ENCODE measurements at places on chromosomes 11 and 22.

DNA sequence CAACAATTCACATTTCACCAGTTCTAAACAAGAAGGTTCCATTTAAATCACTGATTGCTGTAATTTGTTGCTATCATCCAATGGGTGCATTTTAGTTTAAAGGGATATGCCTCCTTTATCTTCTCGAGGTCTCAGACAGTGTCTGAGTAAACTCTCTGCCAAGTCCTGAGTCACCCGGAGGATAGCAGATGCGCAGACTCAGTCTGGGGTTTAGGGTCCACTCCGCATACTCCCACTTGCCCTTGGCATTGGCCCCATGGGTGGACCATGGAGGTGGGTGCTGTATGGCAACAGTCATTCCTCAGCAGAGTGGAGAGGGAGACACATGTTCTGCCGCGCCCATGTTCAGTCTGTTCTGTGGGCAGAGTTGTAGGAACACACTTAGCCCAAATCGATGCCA is 65.4 kb upstream of the CRTAM start:
- no peak for DNase-seq

- no peak for DNase-seq
Observed at GRCh38 chr22:43985532-43985931, 30.3 kb downstream of the SAMM50 start.

DNA sequence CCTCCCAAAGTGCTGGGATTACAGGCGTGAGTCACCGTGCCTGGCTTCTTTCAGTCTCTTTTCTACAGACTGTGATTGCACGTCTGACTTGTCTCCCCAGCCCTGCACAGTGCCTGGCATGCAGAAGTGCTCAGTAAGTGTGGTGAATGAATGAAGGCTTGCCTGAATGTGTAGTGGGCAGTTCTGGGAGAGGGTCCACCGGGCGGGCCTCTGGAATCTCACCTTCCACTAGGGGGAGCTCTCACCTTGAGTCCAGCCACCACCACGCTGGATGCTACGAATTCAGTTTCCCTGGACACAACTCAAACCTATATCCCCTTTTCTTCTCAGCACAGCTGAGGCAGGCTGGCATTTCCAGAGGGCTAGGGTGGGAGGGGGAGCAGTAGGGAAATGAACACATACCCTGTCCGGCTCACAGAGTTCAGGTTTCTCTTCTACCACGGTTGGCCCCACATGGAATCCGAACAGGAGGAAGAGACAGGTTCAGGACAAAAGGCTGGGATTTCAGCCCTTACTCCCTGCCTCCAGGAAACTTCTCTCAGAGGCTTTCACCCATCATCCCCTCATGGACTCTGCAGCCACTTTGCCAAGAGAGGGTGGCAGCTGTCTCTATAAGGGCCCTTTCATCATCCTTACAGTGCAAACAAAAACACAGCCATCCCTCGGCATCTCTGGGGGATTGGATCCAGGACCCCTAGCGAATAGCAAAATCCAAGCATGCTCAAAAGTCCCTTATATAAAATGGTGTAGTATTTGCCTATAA is 86.8 kb downstream of the NECTIN1 start:
- DNase-seq = peak; percentile 63

GRCh38 chr11:7531011-7531410 is 17.2 kb downstream of the PPFIBP2 start:
- no peak for DNase-seq

- DNase-seq = no peak
Observed at GRCh38 chr22:50292643-50293440, 14.6 kb downstream of the PLXNB2 start.

DNA sequence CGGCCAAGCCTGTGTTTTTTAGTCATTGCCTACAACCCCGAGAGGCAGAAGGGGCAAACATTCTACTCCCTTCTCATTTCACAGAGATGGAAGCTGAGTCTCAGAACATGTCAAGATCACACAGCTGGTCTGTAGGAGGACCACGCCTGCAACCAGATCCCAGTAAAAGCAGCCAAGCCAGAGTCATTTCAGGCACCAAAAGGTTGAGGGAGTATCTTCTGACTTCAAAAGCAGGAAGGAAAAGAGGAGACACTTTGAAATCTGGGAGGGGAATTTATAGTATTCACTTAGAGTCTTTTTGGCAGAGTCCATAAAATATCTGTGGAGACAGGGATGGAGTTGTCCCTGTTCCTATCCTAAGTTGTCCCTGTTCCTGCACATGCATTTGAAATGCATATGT is 17.9 kb upstream of the ZDHHC13 start:
- DNase-seq = no peak

DNA sequence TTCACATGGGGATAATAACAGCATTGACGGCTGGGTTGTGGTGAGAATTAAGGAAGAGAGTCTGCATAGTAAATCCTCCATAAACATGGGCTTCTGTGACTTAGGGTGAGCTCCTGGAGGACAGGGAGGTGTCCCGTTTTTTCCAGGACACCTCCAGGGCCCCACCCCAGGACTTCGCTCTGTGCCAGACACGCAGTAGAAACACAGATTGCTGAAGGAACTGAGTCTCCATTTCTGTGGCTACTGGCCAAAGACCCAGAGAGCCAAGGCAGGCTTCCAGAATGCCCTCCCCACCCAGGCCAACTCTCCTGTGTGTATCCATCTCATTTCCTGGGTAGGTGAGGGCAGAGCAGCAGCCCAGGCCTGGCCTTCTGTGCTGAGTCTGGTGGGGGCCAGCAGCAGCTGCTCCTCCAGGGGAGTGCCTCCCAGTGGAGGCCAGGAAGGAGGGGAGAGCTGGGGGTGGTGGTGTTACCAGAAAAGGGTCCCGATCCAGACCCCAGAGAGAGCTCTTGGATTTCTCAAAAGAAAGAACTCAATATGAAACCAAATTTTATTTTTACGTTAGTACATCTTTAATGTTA is 9.5 kb upstream of the RFPL3 start:
- no peak for DNase-seq

GRCh38 chr22:48258064-48258701 is 1495.7 kb downstream of the TBC1D22A start:
- no peak for DNase-seq

GRCh38 chr11:41533761-41534160 is 74.3 kb upstream of the LRRC4C start:
- no peak for DNase-seq

DNA sequence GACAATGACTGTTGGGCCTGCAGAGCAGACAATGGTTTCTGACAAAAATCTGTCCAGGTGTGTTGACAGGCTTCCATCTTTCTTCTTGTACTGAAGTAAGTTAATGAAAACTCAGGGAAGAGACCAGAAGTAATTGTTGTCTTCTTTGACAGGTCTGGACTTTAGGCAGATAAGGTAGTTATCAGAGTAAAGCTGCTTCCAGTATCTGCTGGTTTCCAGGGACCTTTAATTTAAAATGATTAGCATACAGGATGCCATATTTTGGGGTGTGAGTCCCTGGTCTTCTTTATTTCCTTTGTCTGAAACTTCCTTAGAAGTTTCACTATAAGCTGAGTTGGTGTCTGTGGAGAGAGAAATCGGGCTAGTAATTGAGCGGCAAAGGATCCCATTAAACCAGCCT is 1.4 kb downstream of the TMX2 start:
- DNase-seq = no peak

DNA sequence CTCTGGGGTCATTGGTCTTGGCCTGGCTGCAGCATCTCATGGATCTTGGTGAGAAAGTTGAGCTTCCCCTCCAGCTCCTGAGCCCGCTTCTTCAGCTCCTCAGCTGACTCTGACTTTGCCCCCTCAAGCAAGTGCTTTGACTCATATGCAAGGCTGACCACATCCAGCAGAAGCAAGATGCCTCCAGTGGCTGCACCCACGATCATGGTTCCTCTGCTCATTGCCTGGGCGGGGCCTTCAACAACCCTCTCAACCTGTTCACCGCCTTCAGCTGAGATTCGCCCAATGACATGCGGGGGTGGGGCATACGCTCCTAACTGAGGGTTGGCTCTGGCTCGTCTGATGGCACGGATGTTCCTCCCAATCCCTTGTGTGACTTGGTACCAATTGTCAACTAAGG is 11.9 kb downstream of the APOL2 start:
- DNase-seq = no peak
